Activated CD4-positive, alpha-beta T cell treated with anti-CD3 and anti-CD28 coated beads, Interleukin-2, amount 50 U/mL, for 4 hours (primary cell): ENCODE measurements at places on chromosomes 7 and 10.

GRCh38 chr10:102628451-102628911, 15.8 kb upstream of the TRIM8 start:
- DNase-seq = no peak

GRCh38 chr10:130380056-130380455, 243.9 kb downstream of the GLRX3 start:
- DNase-seq = no peak

GRCh38 chr7:17411922-17412321, 113.5 kb downstream of the AHR start:
- DNase-seq = no peak

- no peak for DNase-seq
Observed at GRCh38 chr7:69630292-69630691, 32.0 kb downstream of the AUTS2 start.

GRCh38 chr10:125926247-125926646, 29.9 kb downstream of the FANK1 start:
- no peak for DNase-seq

- no peak for DNase-seq
Observed at GRCh38 chr10:2038036-2038435, 300.7 kb upstream of the ADARB2 start.

DNA sequence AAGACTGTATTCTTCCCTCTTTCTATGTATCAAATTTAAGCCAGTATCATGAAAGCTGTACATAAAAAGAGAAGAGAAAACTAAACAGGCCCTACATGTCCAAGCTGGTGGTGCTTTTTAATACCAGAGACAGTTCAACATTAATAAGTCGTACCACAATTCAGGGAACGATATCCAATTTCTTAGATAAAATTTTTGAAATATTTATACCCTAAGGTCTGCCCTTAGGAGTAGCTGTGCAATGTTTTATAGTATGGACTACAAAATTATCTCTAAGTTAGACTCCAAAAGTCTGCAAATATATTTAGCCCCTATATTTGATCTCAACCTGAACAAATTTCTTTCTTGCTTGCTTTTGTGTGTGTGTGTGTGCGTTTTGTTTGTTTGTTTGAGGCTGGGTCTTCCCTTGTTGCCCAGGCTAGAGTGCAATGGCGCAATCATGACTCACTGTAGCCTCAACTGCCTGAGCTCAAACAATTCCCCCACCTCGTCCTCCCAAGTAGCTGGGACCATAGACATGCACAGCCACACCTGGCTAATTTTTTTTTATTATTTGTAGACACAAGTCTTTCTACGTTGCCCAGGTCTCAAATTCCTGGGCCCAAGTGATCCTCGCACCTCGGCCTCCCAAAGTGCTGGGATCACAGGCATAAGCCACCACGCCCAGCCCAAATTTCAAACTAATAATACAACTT, 13.2 kb downstream of the ARHGAP19 start:
- DNase-seq = no peak

- no peak for DNase-seq
Observed at GRCh38 chr7:131370523-131370968, 42.9 kb downstream of the MKLN1 start.

- DNase-seq = no peak
Observed at GRCh38 chr7:113945018-113945938, 26.5 kb upstream of the PPP1R3A start.

- DNase-seq = no peak
Observed at GRCh38 chr7:159147246-159147645, 2.6 kb upstream of the VIPR2 start.

DNA sequence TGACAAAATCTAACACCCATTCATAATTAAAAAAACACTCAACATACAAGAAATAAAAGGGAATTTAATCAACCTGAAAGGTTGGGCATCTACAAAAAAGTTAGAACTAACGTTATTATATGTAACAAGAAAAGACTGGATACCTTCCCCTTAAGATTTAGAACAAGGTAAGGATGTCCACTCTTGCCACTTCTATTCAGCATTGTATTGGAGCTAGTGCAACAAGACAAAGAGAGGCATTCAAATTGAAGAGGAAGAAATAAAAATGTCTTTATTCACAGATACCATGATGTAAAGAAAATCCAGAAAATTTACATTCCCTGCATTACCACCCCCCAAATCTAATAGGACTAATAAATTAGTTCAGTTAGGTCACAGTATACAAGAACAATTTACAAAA, 18.3 kb downstream of the FAM149B1 start:
- no peak for DNase-seq

GRCh38 chr7:37448011-37448635, 541 bp downstream of the ELMO1 start:
- peak; percentile 41 for DNase-seq

DNA sequence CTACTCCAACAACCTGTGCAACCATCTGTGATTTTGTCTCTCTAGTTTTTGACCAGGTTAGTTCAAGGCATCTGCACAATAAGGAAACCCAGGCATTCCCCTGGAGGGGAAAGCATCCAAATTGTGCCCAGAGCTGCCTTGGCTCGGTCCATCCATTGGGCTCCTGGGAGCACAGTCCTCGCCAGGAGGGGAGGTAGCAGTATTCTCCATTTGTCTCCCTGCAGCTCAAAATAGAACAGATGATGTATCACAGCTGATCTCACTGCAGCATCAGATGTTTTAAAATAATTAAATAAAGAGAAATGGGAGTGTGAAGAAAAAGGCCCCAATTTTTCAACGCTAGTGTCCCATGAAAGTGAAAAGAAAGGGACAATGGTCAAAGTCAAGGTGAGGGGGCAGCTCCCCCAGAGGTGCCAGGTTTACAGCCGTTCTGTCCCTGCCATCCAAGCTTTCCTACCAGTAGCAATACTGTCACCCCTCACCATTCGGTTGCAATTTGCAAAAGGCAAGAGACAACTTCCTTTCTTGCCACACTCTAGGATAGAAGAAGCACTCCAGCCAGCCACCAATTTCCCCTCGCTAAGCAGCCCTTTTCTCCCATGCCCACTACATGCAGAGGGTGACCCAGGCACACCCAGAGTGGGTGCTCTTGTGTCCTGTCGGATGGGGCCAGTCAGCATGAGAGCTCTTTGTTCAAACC, 43.7 kb downstream of the KCNMA1 start:
- no peak for DNase-seq

GRCh38 chr10:133459454-133460207, 5.9 kb downstream of the SCART1 start:
- no peak for DNase-seq

- DNase-seq = no peak
Observed at GRCh38 chr7:68109299-68109698, 1112.7 kb downstream of the TYW1 start.

- no peak for DNase-seq
Observed at GRCh38 chr7:64359543-64359942, 45.8 kb downstream of the ZNF736 start.

- DNase-seq = no peak
Observed at GRCh38 chr10:124179308-124180043, 86.1 kb upstream of the CHST15 start.

- DNase-seq = no peak
Observed at GRCh38 chr10:71271662-71272055, 47.4 kb upstream of the SLC29A3 start.

DNA sequence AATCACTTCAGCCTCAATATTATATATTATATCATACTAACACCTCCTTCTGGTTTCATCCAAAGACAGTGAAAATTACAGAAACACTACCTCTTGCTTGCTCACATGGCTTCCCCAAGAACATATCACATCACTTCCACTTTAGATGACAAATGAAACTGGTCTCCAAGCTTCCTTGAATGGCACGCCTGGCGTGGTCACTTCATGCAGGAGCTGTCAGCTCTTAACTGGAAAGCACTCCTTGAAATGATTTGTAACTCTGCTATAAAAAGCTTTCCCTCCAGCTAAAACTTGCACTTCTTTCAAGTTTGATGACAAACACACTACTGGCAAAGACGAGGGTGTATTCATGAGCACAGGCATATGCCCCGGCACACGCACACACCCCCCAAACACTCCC, 84.1 kb upstream of the INHBA start:
- DNase-seq = no peak

DNA sequence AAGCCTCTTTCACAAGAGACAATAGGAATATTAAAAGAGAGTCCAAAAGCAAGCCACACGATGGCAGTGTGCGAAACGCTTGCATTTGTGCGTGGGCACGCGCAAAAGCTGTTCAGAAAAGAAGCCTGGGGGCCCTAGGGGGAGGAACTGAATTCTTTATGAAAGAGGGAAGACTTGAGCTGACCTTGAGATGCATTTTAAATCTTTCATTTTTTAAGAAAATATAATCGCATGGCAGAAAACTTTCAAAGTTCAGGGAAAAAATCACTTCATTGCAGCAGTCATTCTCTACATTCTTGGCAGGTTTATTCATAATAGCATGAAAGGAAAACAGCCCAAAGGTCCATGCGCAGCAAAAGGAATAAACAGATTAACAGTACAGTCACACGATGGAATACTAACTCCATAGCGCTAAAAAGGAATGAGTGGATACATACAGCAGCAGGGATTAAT, 206.5 kb upstream of the PRKCQ start:
- no peak for DNase-seq

GRCh38 chr7:116785843-116786242, 76.5 kb upstream of the CAPZA2 start:
- no peak for DNase-seq

GRCh38 chr10:48317321-48317990, 11.0 kb downstream of the MAPK8 start:
- no peak for DNase-seq
